Activated naive CD8-positive, alpha-beta T cell treated with anti-CD3 and anti-CD28 coated beads for 36 hours (primary cell): ENCODE measurements at places on chromosomes 6 and 20.

DNA sequence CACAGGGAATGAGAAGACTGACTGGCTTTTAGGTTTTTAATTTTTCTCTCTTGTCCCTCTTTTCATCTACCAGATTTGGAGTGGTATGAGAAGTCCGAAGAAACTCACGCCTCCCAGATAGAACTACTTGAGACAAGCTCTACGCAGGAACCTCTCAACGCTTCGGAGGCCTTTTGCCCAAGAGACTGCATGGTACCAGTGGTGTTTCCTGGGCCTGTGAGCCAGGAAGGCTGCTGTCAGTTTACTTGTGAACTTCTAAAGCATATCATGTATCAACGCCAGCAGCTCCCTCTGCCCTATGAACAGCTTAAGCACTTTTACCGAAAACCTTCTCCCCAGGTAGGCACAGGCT lies 644 bp downstream of the MAD2L1BP start:
- no peak for DNase-seq

DNA sequence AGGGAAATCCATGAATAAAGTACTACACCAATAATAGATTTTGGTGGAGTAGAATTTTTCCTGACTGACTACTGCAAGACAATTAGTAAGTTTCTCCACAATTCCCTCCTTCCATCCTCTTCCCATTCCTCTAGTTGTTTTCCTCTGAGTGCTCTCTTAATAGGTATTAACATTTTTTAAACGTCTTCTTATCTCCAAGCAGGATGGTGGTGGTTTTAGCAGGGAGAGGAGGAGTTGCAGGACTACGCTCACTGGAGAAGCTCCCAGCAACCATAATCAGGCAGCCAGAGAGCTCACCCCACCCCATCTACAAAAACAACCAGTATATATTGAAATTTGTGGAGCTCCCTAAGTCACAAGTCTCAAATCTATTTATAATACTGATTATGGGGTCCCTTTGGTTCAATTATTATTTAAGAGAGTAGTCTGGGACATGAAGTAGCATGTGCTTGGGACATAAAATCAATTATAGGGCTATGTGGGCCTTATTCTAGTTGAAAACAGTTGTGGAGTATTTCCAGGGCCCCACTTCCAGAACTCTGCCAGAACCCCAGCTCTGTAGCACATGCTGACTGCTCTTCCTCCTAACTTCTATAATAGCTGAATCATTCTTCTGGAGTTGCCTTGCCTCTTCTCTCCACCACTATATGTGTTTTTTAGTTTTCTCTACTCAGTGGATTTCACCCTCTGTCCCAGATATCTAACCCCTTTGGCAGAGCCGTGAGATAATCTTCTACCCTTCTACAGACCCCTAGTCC lies 49.8 kb downstream of the MYB start:
- no peak for DNase-seq

GRCh38 chr6:168570211-168570610 lies 129.2 kb downstream of the SMOC2 start:
- no peak for DNase-seq

DNA sequence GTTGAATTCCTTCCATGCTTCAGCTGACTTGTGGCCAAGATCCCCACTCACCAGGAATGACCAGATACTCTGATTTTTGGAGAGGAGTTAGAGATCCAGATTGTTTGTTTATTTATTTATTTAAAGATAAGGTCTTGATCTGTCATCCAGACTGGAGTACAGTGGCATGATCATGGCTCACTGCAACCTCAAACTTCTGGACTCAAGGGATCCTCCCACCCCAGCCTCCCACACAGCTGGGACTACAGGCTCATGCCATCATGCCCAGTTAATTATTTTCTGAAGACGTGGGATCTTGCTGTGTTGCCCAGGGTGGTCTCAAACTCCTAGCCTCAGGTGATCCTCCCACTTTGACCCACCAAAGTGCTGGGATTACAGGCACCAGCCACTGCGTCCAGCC lies 4.1 kb upstream of the SPATA2 start:
- no peak for DNase-seq

DNA sequence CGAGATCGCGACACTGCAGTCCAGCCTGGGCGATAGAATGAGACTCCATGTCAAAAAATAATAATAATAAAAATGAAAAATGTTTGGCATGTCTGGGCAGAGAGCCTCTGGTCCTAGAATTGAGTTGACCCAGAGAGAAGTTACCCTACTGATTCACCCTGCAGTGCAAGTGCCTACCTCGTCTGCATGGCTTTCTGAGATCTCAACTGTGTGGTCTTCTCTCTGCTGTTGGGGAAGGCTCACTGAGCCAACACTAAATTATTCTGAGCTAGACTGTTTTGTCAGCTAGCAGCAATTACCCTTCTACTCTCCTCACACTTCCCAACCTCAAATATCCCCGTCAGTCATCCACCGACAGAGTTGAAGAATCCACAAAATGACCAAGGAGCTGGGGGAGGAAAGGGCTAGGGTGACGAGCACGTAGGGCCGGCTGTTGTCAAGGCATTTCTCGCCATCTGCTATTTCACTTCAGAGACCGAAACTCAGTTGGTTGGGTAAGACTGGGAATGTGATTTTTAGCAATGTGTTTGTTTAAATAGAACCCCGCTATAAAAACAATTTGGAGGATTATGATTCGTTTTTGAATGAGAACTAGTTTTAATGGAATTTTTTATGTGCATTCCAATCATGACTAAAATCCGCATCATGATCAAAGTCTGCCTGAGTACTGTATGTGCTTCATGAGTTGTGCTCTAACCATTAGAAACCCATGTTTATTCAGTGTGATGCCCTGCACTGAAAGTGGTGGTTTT lies 9.4 kb downstream of the MAS1 start:
- no peak for DNase-seq

- no peak for DNase-seq
These were observed 382.5 kb downstream of the PRKN start for GRCh38 chr6:162345051-162345511.

DNA sequence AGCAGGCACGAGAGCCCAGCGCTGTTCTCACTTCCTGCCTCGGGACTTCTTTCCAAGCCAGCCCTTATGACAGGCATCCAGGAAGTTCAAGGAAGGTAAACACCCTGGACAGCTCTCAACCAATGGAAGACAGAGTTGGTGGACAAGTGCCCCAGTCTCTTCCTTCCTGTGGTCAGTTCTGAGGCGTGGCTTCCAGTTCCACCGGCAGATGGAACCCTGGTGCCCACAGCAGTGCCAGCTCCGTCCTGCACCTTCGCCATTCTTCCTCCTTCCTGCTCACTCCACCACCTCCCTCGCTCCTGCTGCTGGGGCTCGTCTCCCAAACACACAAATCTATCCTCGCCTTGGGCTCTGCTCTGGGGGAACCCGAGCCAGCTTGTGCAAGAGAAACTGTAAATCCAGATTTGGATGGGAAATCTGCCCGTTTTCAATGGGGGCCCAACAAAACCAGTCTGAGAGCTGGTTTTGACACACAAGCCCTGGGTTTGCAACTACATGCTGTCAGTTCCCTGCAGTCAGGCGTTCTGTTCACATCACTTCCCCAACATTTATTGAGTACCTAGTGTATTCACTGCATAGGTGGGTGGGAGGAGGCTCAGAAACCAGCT lies 162.7 kb downstream of the GRM4 start:
- no peak for DNase-seq

- DNase-seq: no peak
These were observed 212.7 kb upstream of the FOXA2 start for GRCh38 chr20:22797103-22797502.
